Esophagus squamous epithelium (tissue), 5 donors: ENCODE measurements at places on chromosomes 1 and 21.

DNA sequence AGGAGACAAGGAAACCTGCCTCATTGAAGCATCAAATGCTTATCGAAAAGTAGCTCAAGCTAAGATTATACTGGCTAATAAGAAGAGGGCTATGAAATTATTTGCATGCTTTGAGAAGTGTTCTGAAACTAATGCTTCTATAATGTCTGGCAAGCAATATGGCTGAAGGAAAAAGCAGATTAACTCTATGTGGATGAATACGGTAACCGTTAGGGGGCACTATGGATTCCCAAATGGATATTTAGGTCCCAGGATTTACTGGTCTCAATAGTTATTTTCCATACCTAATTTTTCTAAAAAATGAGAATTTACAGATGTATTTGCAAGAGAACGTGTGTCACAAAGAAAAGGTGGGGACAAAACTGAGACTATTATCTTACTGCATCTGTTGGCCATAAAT is 34.6 kb upstream of the RRP15 start:
- no peak overlapping the region for H3K27ac ChIP-seq
- no peak overlapping the region for H3K4me3 ChIP-seq

DNA sequence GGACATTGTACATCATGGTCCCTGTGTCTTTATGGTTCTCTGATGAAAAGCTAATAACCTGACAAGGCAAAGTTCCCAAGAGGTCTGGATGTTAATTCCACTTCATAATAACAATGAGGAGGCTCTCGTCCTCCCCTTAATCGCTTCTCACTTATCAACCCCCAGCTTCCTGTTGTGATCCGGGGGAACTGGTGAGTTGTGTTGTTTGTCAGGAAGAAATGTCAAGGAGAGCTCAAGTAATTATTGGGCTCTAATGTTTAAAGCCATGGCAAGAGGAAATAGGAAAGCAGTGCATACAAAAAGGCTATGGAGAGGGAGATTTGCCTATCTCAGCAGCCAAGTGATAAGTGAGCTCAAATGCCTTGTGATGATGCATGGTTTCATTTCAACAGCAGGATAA is 42.8 kb upstream of the RASAL2 start:
- H3K4me1 ChIP-seq, result peaks cover 16% of the 10 kb centered on the region
- DNase-seq, result no peak
- no peak overlapping the region for H3K4me3 ChIP-seq
- no peak overlapping the region for H3K27ac ChIP-seq

DNA sequence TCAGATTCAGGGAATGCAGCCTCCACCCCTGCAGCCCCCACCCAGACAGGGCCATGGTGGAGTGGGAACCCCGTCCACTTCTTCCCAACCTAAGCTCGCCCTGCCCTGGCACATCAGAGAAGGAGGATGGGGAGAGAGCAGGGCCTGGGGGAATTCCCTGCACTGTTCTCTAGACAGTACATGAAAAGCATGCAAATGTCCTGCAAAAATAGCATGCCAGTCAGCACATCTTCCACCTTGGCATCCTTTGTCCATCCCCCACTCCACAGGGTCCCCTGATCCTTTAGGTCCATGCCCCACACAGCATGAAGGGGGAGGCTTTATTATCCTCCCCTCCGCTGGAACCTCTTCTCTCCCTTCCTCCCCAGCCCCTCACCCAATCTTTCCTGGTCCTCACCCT is 35.0 kb upstream of the RD3 start:
- peaks cover 19% of the 10 kb centered on the region for H3K4me1 ChIP-seq
- no peak for DNase-seq
- no peaks in the 10 kb centered on the region for H3K27me3 ChIP-seq
- no peaks in the 10 kb centered on the region for H3K36me3 ChIP-seq
- H3K27ac ChIP-seq, result no peak overlapping the region
- no peak overlapping the region for H3K4me3 ChIP-seq

GRCh38 chr21:41195311-41195710 is 27.4 kb downstream of the BACE2 start:
- peak overlapping the region; percentile 67 for H3K27ac ChIP-seq
- H3K36me3 ChIP-seq, result no peaks in the 10 kb centered on the region
- no peak overlapping the region for H3K4me3 ChIP-seq
- peaks cover 55% of the 10 kb centered on the region for H3K4me1 ChIP-seq

DNA sequence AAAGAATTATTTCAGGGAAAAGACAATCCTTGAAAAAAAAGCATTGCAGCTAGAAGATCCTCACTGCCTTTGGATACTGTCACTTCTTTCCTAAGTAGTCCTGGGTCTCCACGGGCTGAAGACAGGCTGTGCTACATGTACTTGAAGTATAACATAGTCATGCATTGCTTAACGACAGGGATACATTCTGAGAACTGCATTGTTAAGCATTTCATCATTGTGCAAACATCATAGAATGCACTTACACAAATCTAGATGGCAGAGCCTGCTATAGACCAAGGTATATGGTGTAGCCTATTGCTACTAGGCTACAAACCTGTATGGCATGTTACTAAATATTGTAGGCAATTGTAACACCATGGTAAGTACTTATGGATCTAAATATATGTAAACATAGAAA is 54.0 kb downstream of the KIAA0040 start:
- H3K4me1 ChIP-seq, result no peaks in the 10 kb centered on the region
- H3K27me3 ChIP-seq, result no peaks in the 10 kb centered on the region
- H3K4me3 ChIP-seq, result no peak overlapping the region
- no peaks in the 10 kb centered on the region for H3K36me3 ChIP-seq

DNA sequence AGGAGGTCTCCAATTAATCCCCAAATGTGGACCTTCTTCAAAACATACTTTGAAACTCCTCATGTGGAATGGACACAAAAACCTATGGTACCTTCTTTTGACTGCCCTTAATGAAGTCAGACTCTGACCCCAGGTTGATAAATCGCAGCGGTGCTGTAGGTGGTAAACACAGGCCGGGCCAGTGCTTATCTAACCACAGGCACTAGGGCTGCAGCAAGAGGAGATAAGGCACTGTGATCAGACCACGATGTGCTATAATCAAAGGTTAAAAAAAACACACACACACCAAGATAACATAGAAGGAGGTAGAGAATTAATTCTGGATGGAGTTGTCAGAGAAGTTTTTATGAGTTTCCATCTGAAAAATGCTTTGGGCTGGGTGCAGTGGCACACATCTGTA is 52.3 kb upstream of the SIPA1L2 start:
- no peak overlapping the region for H3K4me3 ChIP-seq
- DNase-seq, result no peak
- no peaks in the 10 kb centered on the region for H3K36me3 ChIP-seq
- no peaks in the 10 kb centered on the region for H3K4me1 ChIP-seq
- H3K27me3 ChIP-seq, result no peaks in the 10 kb centered on the region

DNA sequence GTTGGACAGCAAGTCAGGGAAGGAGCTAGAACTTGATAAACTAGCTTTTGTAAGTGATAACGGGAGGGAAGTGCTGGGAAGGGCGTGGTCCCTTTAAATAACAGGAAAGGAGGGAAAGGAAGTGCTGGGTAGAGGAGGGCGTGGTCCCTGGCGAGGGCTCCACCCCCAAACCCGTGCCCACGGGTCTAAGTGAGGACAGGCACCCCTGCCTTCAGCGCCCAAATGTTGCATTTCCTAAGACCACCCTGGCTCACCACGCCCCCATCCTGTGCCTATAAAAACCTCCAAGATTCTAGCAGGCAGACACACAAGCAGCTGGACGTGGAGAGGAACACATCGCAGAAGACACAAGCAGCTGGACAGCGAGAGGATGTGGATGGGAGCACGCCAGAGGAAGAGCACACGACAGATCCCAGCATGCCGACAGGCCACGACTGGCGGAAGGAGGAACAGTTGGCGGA is 58.5 kb downstream of the PALMD start:
- no peak overlapping the region for H3K27ac ChIP-seq
- DNase-seq, result no peak
- no peak overlapping the region for H3K4me3 ChIP-seq
- H3K27me3 ChIP-seq, result no peaks in the 10 kb centered on the region
- peaks cover 33% of the 10 kb centered on the region for H3K36me3 ChIP-seq
- no peaks in the 10 kb centered on the region for H3K4me1 ChIP-seq

DNA sequence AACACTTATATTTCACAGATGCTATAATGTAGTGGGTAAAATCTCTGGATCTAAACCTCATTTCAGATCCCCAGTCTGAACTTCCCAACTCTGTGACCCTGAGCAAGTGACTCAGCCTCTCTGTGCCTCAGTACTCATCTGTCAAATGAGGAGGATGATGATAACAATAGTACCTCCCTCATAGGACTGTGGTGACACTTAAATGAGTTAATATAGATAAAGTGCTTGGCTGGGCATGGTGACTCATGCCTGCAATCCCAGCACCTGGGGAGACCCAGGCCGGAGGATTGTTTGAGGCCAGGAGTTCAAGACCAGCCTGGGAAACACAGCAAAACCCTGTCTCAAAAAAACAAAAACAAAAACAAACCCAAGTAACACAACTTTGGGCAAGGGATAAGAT is 4.7 kb upstream of the ECE1 start:
- H3K4me3 ChIP-seq, result no peak overlapping the region
- H3K4me1 ChIP-seq, result peaks cover 11% of the 10 kb centered on the region
- no peak for DNase-seq
- peak overlapping the region; percentile 46 for H3K27ac ChIP-seq

- peaks cover 6% of the 10 kb centered on the region for H3K4me1 ChIP-seq
- H3K36me3 ChIP-seq, result no peaks in the 10 kb centered on the region
- no peak for DNase-seq
- H3K27ac ChIP-seq, result no peak overlapping the region
- no peak overlapping the region for H3K4me3 ChIP-seq
Measured at GRCh38 chr1:230292689-230293389, 133.3 kb downstream of the PGBD5 start.

DNA sequence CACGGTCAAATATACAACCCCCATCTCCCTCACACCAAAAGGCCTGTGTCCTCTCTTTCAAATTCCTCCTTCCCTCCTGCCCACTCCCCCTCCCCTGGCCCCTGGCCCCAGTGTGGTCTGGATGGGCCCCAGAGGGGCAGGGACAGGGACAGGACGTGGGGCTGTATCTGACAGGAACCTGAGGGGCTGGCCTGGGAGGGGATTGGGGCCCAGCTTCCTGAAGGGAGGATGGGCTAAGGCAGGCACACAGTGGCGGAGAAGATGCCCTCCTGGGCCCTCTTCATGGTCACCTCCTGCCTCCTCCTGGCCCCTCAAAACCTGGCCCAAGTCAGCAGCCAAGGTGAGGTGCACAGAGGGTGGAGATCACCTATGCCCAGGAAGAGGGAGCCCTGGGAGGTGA is at the start of gene MPL:
MPL (plus strand) TSS at position 231 of the 400 bp plus-strand sequence; CDS start at position 262, 31 bp downstream.
- H3K27me3 ChIP-seq, result no peaks in the 10 kb centered on the region
- no peak within 1 kb of the TSS for H3K27ac ChIP-seq
- H3K36me3 ChIP-seq, result no peaks in the 10 kb centered on the region
- H3K4me1 ChIP-seq, result no peaks in the 10 kb centered on the region
